ENCODE measurements at places on chromosomes 7 and 10.

DNA sequence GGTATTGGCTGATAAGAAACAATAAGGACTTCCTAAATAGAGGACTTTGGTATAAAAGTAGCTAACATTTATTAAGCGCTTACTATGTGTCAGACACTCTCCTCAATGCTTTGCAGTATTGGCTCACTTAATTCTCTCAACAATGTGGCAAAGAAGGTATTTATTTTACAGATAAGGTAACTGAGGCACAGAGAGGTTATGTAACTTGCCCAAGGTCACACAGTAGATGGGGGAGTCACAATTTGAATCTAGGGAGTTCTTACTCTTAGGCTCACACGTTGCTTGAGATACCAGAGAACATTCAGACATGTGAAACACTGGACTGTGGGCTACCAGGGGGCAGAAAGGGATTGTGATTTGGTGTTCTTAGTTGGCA is 60.8 kb upstream of the GPR158 start:
- DNase-seq = no peak

DNA sequence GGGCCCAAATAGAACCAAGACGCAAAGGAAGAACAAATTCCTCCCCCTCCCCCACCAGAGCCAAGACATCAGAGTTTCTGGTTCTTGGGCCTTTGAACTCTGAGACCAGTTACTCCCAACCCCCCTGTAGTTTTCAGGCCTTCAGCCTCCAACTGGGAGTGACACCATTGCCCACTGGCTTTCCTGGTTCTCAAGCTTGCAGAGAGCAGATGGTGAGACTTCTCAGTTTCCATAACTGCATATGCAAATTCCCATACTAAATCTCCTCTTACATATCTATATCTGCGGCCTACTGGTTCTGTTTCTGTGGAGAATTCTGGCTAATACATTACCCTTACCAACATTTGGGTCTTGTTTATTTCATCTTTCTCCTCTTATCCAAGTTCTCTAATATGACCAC is 762.9 kb downstream of the GRM8 start:
- no peak for DNase-seq

DNA sequence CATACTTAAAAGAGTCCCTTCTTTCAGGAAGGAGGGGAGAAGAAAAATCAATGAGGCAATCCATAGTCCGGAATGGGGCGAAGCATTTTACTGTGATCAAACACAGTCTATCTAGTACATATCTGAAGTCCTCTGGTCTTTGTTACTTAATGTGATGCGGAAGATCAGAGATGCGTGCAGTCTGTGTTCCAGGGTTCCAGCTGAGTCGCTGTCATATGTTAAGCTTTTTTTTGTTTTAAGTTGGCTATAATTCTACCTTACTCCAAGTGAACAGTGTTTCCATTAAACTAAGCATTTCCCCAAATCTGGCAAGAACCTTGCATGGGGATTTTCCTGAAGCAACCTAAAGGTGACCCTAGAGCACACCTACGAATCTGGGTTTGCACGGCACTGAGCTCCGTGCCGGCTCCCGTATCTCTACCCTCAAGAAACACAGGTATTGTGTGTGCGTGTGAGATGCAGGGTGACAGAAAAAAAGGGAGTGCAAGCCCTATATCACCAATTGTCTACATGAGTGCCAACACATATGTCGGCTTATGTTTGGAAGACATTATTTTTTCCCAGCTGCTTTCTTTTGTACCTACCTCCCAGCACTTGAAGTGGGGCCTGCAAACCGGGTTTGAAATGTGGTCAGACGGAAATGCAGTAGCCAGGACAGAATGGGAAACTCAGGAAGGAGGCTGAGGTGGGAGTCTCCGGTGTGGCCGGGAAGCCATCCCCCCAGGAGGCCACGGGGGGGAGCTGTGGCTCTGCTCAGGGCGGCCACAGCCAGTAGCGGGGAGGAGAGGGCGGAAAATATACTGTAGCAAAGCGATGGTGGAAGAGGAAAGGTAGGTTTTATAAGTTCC is 435.8 kb upstream of the MGMT start:
- DNase-seq = peak; percentile 60

DNA sequence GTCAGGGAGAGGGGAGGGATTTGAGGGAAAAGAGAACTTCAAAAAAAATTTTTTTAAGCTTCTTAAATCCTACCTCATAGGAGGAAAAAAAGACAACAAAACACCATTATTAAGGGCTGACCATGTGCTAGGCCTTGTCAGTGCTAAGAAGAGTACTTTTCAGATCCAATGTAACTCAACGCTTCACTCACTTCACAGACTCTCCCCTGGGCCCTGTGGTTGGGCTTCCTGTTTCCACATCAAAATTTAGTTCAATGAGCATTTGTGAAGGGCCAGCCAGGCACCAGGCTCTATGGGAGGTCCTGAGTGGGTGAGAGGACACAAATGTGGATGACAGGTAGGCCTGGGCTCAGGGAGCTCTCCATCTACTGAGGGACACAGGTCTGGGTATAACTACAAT is 249.8 kb downstream of the PTEN start:
- peak; percentile 37 for DNase-seq
